ENCODE measurements at places on chromosomes 6 and 20.
A peak's percentile ranks its signal among the peaks of the same experiment; 100 is the strongest.

DNA sequence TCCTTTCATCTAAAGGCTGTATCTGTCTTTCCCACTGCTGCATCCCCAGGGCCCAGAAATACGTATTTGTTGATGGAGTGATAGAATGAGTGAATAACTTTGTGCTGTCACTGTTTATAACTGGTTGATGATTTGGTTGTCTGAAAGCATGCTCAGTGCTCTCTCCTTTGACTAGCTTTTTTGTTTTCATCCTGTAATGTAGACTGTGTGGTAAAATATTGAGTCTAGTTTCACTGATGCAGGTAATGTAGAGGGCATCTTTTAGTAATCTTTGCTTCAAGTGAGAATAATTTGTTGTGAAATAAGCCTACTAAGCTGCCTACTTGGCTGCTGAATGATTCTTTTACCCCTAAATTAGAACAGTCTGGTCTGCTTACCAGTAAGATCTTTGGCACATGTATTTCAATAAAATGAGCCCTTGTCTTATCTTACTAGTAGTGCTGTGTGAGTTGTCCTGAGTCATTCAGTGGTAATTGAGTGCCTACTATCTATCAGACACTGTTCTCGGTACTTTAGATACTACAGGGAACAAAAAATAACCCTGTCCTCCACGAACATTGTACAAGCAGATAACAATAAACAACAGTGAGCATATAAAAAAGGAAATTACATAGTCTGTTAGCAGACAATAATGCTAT, 39.9 kb downstream of the MAPK14 start:
- no peak for DNase-seq

DNA sequence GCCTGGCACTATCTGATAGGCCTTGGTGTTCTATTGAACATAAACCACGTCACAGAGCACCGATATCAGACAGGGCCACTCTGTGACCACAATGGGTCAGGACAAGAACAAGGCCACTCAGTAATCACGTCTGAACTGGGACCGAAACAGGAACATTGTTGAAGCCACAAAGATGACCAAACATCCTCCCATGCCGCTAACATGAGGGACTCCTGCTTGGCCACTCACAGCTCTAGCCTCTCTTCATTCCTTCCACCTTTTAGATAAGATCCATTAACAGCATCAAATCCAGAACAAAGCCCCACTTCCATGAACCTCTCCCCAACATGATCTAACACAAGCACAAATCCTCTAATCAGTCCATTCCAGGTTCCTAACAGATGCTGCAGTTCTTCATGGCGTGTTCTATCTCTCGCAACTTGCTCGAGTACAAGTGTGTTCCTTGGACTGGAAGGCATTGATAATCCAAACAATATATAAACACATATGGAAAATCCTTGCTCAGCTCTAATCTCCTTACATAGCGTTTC, 7.4 kb downstream of the SIRT5 start:
- no peak for DNase-seq

DNA sequence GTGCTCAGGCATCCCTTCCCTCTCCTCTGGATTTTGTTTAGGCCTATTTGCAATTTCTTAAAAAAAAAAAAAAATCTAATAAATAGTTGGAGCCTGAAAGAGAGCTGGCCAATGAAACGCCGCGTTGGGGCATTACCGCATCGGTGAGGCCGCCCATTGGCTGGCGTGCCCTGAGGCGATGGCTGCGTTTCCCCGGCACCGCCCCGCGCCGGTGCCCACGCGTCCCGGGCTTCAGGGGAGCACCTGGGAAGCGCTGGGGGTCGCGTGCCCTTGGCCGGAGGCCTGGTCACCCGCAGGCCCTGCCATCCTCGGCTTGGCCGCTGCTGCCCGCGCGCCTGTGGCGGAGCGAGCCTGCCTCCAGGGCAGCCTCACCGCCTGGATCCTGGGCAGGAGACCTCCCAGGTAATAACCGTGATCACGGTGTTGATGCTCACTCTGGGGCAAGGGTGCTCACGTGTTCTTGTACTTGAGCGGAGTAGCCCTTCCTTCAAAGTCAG, 155.4 kb downstream of the NRN1 start:
- peak; percentile 6 for DNase-seq

DNA sequence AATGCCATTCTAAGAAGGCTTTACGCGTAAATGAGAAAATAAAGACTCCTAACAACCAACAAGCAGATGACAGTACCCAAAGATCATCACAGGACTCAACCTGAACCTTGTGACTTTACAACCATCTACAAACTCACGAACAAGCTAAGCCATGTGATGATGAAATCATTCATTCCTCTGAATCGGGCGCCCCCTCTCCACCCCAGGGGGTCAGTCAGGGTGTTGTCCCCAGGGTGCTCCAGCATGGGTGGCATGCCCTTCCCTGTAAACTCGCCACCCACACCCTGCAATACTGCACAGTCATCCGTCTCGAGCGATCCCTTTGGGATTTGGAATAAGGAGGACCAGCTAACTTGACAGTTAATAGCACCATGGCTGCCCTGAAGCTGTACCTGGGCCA, 12.6 kb downstream of the SERPINB6 start:
- no peak for DNase-seq

DNA sequence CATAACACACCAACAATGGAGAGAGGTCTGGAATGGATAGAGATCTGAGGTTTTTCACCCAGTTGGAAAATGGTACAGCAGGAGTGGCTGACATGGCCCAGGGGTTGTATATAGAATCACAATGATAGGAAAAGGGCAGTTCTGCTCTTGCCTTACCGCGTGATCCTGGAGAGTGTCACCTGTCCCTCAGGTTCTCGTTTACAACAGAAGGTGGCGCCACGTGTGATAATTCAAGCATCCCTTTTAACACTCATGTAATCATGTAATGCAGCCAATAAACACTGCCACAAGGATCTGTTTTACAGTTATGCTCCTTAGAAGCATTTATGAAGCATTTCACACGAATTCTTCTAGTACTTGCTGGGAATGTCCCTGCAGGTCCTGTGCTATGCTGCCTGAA, 12.9 kb upstream of the WFDC2 start:
- DNase-seq: no peak

- DNase-seq: no peak
Measured at GRCh38 chr6:163834226-163834970, 419.9 kb downstream of the QKI start.

DNA sequence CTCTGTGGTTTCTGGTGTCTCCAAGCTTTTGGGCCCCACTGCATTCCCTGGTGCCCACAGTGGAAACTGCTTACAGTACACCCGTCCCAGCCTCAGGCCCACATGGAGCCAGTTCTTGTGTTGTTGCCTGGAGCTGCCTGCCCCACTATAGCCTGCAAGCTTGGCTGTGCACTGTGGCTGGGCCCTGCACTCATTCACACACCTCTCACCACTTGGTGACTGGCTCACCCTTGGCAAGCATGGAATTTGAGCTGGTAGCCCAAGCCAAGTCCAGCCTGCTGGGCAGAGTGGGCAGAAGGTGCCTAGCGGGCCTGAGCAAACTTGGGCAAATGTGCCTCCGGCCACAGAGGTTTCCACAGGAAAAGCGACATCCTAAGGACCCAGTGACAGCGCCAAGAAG, 472.3 kb downstream of the MMUT start:
- DNase-seq: no peak

GRCh38 chr20:48202334-48203113, 417.2 kb upstream of the SULF2 start:
- no peak for DNase-seq

DNA sequence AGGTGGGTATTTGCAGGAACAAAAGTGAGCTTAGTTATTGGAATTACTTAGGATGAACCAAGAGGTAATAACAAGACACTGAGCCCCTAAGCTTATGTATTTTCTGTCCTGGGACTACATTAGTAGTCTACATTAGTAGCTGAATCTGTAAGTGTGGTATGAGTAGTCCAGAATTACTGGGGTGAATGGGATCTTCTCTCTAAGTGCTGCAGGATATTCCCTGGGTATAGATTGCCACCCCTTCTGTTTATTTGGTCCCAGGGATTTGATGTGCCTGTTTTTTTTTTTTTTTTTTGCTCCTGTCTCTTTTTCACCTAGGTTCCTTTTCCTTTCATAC, 5.9 kb downstream of the CD2AP start:
- no peak for DNase-seq
